Right hindlimb (tissue), 1 donor: ENCODE measurements at places on chromosomes 5 and 9.

DNA sequence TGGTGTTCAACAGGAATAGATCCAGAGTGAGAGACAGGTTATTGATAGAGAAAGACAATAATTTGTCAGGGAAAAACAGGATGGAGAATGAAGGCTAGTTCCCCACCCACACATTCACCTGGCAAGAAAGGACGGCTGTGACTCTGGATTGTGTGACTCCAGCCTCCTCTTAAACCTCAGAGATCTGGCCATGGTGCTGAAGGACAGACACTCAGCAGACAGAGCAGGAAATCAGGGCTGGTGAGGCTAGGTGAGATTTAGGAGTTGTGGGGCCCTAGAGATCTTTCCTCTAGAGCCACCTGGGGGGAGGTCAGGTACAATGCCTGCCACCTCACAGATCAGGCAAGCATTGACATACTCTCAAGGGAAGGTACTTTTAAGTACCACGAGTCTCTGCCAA, 15.2 kb downstream of the OR1B1 start:
- DNase-seq, result no peak

GRCh38 chr9:5013374-5013773, 28.3 kb downstream of the JAK2 start:
- no peak for DNase-seq

DNA sequence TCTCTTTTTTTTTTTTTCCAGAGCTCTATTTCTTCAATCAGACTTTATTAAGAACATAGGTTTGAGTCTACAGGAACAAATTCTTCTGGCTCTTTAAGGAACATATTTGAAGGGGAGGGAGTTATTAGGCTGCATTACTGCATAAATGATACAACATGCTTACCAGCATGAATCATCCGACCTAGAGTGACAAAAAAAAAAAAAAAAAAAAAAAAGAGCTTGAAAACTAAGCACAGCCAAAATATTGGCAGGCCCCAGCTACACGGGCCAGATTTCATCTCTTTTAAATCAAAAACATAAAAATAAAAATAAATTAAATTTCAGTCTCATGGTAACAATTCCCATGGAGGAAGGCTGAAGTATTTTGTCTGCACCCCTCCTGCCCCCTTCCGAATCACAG, 26.3 kb downstream of the MSX2 start:
- DNase-seq, result no peak

- DNase-seq, result no peak
Observed at GRCh38 chr5:56282951-56283350, 49.8 kb upstream of the ANKRD55 start.

DNA sequence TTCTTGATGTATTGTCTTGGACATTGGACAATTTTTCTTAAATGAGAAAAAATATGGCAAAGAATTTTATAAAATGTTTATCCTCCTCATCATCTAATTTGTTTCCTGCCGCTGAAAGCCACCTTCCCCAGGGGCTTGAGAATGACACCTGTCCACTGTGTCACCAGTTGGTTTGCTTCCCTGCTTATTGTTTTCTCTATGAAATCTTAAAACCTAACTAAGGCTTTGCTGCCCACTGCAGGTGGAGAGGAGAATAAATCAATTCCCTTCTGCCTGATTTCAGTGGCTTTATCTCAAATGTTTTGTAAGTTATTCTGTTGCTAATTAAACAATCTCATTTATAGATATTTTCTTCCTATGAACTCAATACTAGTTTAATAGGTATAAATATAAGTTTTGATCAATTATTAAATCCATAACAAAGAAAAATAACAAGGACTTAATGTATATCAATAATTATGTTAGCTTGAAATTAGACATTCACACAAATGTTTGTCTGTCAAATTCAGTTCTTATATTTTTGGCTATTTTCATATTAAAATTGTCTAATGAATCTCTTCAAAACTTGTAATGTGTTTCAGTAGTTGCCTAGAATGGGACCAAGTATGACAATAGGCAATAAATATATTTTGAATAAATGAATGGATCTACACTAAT, 822.5 kb downstream of the PTPRD start:
- DNase-seq, result peak; percentile 21
